Skeletal muscle cell (primary cell): ENCODE measurements at places on chromosomes 12 and 14.

- no peak for DNase-seq
Observed at GRCh38 chr14:102187568-102188001, 47.9 kb downstream of the WDR20 start.

DNA sequence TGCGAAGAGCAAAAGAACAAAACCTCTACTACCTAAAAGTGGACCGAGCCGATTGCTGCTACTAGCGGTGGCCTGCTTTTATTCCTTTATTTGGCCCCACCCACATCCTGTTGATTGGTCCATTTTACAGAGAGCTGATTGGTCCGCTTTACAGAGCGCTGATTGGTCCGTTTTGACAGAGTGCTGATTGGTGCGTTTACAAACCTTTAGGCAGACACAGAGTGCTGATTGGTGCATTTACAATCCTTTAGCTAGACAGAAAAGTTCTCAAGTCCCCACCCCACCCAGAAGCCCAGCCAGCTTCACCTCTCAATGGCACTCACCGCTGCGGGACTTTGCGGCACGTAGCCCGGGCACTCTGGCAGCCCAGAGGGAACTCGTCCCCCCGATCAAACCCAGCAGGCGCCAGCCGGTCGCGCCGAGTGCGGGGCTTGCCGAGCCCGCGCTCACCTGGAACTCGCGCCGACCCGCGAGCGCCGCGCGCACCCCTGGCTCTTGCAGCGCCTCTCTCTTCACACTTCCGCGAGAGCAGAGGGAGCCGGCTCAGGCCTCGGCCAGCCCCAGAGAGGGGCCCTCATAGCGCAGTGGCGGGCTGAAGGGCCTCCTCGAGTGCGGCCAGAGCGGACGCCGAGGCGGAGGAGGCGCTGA lies 8.7 kb upstream of the FGD4 start:
- no peak for DNase-seq

DNA sequence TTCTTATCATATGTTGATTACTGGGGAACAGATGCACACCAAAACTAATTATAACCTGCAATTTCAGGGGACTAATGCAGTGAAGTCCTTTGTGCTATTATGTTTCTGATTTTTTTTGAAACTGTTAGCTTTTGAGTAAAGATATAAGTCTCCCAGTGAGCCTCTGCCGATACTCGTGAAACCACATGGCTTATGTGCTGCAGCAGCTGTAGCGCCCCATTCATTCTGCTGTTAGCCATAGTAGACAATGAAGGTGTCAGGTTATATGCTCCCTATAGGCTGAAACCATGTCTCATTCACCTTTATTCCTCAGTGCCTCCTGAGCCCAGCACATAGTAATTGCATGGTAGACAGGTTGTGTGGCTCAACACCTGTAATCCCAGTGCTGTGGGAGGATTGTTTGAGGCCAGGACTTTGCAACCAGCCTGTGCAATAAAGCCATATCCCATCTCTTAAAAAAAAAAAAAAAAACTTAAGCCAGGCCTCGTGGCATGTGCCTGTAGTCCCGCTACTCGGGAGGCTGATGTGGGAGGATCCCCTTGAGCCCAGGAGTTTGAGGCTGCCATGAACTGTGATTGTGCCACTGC lies 25.0 kb downstream of the GOLGA5 start:
- DNase-seq, result no peak

- DNase-seq, result no peak
Observed at GRCh38 chr14:41666301-41666700, 59.6 kb downstream of the LRFN5 start.

- DNase-seq, result no peak
Observed at GRCh38 chr12:89469361-89469760, 55.2 kb downstream of the GALNT4 start.

DNA sequence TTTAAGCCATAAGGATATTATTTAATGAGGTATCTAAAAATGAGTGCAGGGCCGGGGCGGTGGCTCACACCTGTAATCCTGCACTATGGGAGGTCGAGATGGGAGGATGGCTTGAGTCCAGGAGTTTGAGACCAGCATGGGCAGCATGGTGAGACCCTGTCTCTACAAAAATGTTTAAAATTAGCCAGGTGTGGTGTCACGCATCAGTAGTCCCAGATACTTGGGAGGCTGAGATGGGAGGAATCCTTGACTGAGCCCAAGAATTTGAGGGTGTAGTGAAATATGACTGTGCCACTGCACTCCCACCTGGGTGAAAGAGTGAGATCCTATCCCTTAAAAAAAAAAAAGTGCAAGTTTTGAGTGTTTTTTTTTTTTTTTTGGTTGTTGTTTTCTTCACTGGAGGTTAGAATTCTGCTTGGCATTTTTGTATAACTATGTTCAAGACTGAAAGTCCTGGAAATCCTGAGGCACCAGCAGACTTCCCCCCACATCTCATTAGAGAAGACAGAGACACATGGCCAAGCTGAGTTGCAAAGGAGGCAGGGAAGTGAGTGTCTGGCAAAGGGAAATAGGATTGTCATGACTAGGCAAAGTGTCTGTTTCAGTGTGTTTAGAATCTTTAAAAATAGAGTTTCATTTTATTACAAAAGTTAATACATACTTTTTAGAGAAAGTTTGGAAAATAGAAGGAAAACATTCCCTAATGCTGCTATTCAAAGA lies 53.5 kb upstream of the DUSP6 start:
- DNase-seq, result no peak

GRCh38 chr14:103651585-103651984 lies 22.6 kb downstream of the KLC1 start:
- no peak for DNase-seq

DNA sequence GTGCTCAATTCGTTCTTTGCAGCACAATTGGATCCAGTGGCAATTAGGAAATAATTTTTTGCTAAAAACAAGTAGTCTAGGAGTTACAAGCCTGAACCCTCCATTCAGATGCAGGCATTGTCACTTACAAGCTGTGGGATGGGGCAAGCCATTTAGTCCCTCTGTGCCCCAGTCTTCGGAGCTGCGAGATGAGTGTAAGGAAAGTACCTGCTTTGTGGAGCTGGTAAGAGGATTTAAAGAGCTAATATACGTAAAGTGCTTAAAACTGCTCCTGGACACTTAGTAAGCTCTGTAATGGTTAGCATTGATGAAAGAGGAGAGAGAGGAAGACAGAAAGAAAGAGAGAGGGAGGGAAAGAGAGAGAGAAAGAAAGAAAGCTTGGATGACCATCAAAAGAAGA lies 112.5 kb downstream of the LGMN start:
- DNase-seq, result no peak

DNA sequence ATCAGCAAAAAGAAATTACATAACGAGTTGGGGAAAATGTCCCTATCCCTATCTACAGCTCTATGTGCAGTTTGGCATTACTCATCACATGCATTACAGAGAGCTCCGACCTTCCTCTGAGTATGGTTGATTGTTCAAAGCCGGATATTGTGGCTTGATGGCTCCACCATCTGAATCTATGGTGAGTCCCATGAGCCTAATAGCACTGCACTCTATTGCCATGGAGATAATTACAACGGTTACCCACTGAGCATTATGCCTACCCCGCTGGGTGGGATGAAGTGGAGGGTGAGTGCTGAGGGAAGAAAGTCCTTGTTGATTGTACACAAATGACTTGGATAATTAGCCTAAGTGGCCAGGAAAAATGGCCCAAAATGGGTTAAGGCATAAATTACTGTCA lies 800.5 kb downstream of the NRXN3 start:
- no peak for DNase-seq

- no peak for DNase-seq
Observed at GRCh38 chr12:68332728-68333630, 817 bp upstream of the MDM1 start.

GRCh38 chr12:51059086-51059485 lies 11.0 kb downstream of the LETMD1 start:
- DNase-seq, result no peak

GRCh38 chr14:85316701-85317410 lies 213.1 kb upstream of the FLRT2 start:
- DNase-seq, result no peak

DNA sequence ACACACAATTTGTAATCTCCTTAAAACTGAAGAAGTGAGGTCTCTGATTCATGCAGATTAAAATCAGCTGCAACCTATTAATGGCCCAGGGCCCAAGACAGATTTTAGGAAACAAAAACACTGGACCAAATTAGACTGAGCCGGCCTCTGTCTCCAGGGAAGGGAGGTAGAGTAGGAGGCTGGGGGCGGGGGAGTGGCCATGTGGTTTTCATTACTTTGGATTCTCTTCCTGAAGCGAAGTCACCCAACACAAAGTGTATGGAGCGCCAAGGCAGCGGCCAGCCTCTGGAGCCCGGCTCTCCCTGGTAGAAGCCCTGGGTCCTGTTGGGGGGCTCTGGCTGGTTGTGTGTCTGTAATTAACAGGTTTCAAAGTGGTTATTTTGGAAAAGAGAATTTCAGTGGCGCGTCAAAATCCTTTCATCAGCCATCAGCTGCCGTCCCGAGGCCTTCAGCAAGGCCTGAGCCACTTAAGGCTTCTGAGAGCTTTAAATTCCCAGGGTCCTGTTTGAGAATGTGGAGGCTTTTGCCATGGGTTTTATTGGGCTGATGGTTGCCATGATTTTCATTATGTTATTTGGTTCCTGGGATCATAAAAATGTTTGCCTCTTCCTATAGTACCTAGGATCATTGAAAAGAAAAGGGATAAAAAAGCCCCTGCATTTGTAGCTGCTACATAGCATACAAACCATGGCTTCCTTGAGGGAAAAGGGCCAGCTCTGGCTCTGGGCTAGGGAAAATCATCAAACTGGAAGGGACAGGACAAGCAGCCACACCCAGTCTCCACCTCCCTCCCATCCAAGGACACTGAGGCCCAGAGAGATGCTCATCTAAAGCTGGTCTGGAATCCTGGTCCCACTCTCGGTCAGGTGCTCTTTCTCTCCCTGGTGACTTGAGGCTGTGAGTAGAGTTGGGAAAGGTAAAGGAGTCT lies 282.4 kb downstream of the ZFP36L1 start:
- DNase-seq, result peak; percentile 65

DNA sequence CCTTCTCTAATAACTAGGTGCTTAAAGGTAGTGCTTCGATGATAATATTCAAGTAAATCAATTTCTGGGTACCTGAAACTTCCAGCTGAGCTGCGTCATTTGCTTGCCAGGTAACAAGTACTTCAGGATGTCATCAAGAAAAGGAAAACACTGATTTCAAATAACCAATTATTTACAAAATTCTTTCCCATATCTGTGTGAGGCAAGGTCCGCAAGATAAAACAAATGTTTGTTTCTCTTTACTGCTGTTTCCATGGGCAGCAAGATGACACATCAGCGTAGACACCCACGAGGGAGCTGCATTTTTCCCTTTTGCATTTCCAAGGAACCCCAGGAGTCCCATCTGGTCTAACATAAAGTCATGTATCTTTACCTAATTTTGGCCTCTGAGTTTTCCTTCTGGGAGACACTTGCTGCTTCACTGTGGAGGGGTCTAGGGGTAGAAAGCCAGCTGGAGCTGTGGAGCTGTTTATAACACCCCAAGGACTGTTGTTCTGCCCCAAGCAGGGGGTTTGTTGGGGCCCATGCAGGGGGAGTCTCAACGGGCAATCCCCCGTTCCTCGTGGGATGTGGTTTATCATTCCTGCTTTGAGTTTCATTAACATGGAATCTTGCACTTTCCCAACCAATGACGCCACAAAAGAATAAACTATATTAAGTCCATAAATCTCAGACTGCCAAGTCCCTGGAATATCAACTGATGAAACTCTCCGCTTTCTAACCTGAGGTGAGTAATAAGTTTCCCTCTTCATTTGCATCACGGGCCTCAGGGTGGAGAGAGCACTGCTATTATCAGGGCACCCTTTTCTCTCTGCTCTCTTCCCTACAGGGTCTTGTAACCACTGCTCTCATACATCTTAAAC lies 112.8 kb upstream of the PELI2 start:
- DNase-seq, result peak; percentile 56

GRCh38 chr12:58310368-58310767 lies 369.0 kb downstream of the ATP23 start:
- DNase-seq, result peak; percentile 32

DNA sequence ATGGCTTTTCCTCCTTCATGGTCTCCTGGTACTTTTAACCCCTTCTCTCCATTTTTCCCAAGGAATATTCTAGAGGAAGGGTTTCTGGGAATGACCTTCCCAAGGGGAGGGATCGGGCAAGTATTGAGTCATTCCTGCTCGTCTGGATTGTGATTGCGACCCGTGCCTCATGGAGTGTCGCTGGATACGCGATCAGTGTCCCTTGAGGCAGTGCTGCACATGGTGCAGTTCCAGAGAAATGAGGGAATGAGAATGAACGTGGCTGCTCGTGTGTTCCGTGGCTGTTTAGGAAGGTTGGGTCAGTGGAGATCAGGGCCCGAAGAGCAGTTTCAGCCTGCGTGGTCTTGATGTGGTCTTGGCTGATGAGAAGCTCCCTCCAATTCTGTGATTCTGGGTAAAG lies 234.4 kb downstream of the CACNA1C start:
- DNase-seq, result no peak

- no peak for DNase-seq
Observed at GRCh38 chr14:96162741-96163140, 41.9 kb upstream of the BDKRB2 start.

DNA sequence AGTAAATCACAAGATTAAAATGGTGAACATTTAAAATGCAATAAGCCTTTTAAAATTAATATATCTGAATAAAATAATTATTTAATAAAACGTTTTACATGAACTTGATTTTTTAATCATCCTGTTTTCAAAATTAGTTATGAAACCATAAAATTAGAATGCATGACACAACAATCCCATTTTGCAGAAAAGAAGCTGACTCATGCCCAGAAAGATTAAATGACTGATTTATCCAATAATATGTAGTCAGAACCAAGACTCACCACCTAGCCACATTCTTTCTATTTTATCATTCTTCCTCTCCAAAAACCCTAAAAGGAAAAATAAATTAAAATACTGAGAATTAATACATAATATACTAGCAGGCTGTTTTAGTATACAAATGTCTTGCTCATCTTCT lies 83.0 kb upstream of the LGR5 start:
- no peak for DNase-seq

- no peak for DNase-seq
Observed at GRCh38 chr12:663293-663871, at the start of gene NINJ2. TSS of gene NINJ2 (minus strand) at chr12:663445. CDS start at chr12:663360, 85 bp downstream.

- DNase-seq, result no peak
Observed at GRCh38 chr12:57210926-57211692, 5.5 kb upstream of the NXPH4 start.

- no peak for DNase-seq
Observed at GRCh38 chr12:74563927-74564326, 26.3 kb downstream of the ATXN7L3B start.

- no peak for DNase-seq
Observed at GRCh38 chr12:73769337-73769736, 768.3 kb upstream of the ATXN7L3B start.

GRCh38 chr14:91005716-91006115 lies 54.7 kb downstream of the RPS6KA5 start:
- no peak for DNase-seq

GRCh38 chr14:103384450-103385151 lies 614 bp upstream of the MARK3 start:
- DNase-seq, result no peak

- no peak for DNase-seq
Observed at GRCh38 chr14:40058901-40059897, 627.0 kb upstream of the FBXO33 start.

DNA sequence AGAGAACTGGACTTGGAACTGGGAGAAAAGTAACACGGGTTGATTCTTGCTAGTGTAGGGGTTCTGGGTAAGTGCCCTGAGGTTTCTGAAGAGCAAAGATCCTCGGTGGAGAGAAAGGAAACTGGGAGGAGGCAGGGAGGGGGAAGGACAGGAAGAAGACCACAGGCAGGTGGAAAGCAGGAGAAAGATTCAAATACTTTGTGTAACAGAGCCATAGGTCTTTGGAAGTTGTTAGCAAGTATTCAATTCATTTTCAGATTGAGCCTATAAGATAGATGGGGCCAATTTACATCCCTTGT lies 1.3 kb downstream of the PNP start:
- no peak for DNase-seq

GRCh38 chr14:20382526-20382925 lies 30.8 kb downstream of the TEP1 start:
- no peak for DNase-seq
